ENCODE measurements at places on chromosomes 1 and 21.

DNA sequence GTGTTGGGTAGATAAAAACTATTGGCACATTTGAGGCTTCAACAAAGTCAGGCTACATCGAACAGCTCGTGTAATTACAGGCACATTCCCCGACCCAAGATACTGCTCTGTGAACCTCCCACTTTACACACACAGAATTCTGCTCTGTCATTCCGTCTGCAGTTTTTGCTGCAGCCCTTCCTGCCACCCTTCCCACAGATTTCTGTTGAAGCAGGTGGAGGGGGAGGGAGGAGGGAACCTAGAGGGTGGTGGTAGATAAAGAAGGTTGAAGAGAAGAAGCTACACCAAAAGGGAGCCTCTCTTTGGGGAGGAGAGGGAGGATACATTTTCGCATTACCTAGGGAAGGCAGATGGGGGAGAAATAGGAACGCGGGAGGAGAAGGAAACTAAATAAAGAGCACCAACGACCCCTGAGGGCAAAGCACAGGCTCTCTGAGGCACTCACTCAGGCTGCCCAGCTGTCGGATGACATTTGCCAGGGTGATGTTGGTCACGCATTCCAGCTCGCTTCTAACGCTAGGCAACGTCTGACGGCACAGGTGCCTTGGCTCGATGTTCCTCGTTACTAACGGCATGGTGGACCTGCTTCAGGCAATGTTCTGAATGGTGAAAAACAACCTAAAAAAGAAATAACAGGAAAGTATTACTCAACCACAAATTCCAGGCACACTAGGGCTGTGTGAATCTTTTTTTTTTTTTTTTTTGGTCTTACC lies 36.0 kb downstream of the GPR3 start:
- DNase-seq, result peak; percentile 80

GRCh38 chr1:62962901-62963776 lies 179.2 kb downstream of the ATG4C start:
- DNase-seq, result peak; percentile 34

- DNase-seq, result no peak
These were observed 9.5 kb downstream of the RUNX3 start for GRCh38 chr1:24920533-24920925.

DNA sequence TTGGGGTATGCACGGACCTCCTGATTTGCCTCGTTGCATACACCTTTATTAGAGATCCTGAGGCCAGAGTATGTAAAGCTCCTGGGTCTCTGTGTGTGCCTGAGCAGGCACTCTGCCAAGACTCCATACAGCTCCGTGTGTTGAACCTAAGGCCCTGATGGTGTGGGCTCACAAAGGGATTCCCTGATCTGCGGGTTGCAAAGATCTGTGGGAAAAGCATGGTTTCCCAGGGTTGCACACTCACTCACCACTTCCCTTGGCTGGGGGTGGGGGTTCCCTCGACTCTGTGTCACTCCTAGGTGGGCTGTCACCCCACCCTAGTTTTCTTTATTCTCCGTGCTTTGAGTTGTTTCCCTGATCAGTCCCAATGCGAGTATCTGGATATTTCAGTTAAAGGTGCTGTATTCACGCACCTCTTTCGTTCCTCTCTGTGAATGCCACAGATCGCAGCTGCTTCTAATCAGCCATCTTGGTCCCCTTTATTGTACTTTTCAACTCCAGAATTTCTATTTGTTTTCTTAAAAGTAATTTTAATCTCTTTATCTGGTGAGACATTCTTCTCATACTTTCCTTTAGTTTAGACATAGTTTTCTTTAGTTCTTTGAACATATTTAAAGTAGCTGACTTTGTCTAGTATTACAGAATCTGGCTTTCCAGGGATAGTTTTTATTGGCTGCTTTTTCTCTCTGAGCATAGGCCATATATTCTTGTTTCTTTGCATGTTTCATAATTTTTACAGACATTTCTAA lies 39.0 kb upstream of the F3 start:
- DNase-seq, result no peak

DNA sequence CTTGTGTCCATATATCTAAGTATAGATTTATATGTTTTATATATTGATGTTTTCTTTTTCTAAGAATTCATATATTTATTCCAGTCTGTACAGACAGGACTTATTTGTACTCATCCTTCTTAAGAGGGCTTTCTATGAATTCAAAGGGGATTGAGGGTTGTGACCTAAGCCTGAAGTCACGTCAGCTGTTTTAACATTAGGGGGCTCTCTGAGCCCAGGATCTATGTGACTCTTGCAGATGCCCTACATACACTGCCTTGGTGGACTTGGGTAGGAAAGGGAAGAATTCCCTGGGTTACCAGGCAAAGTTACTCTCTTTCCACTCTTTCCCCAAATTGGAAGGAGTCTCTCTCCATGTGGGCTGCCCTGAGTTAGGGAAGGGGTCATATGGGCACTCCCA lies 283.8 kb upstream of the DAB1 start:
- DNase-seq, result no peak

DNA sequence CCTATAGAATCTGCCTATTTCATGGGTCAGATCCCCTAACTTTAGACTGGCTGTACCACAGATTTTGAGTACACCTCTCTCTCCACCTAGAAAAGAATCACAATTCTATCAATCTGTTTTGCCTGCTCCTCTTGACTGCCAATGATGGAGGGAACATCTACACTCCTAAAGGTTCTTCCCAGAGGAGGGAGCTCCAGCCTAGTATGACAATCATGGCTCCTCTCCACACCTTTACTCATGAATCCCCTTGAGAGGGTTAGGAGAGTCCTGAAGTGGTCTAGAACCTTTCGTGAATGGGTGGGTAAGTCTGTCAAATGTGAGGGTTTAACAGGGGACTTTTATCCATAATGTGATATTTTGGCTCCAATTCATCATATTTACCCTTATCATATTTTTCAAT lies 48.0 kb downstream of the DNAI4 start:
- no peak for DNase-seq

DNA sequence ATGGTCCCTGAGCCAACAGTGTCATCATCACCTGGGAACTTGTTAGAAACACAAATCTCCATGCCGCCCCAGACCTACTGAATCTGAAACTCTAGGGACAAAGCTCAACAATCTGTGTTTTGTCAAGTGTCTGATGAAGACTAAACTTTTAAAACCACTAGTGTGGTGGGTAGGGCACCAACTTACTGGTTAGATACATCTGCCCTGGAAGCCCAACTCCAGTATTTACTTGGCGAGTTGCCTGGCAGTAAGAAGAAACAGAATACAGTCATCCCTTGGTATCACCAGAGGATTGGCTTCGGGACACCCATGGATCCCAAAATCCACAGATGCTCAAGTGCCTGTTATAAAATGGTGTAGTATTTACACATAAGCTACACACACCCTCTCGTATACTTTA lies 367.9 kb upstream of the DUSP10 start:
- DNase-seq, result no peak

GRCh38 chr1:243568793-243569192 lies 281.2 kb downstream of the AKT3 start:
- DNase-seq, result no peak

- no peak for DNase-seq
These were observed 601.5 kb upstream of the ZP4 start for GRCh38 chr1:238492271-238492670.

DNA sequence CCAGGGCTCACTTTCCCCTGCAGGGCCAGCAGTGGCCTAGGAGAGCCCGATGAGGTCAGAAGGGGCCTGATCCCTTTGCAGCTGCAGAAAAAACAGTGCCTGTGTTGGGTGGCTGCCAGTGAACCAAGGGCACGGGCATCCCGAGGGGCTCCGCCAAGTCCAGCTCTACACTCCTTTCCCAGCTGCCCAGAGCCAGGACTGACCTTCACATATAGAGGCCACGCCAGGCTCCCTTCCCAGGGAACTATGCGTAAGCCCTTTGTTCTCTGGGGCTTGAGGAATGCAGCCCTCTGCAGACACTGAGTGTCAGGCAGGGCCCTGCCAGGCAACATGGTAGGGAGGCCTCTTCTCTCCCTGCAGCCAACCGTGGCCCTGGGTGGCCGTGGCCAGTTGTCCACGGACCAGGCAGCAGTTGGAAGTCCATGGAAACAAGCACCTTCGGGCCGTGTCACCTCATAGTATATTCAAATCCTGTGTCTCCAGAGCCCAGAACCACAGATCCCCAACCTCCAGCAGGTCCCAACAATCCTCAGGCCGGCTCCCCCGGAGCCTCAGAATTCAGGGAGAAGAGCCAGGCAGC lies 194.0 kb downstream of the NPHP4 start:
- DNase-seq, result no peak

DNA sequence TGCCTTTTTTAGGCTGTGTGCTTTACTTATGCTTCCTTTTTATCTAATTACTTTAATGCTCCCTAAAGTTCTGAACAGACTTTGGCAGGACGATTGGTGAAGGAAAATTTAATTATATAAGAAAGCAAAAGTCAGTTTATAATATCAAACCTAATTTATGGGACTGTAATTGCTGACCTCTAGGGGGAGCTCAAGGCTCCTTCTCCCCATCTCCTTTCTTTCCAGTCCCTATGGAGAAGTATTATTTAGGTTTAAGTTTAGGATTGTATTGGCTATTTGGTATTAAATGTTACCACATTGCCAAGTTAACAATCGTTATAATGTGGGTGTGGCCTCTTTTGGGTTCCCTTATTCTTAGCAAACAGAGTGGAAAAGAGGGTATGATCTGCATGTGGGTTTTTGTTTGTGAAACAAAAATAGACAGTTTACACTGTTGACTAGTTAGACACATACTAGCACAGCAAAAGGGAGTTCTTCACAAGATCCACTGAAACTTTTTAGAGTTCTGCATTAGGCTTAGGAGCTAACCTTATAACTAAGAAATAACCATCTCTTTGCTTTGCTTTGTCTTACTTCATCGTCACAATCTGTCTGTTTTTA lies 48.2 kb upstream of the TNFSF4 start:
- DNase-seq, result peak; percentile 35

DNA sequence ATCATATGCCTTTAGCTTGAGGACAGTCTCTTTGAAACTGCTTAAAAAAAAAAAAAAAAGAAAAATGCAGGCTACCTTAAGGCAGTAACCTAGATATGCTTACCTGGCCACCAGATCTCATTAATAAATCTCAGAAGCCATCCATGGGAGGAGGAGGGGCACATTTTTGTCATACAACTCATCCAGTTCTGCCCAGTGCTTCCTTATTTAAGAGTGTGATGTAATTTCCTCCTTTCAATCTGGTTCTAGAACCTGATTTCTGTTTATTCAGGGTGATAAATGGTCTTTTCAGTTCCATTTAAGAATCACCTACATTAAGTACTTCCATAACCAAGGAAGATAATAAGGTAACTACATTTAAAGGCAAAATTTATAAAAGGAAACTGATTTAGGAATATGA lies 6.1 kb downstream of the ERRFI1 start:
- peak; percentile 18 for DNase-seq

- no peak for DNase-seq
These were observed 39.7 kb upstream of the TIAM1 start for GRCh38 chr21:31383770-31384169.

GRCh38 chr1:47558601-47559593 lies 121.1 kb downstream of the FOXD2 start:
- no peak for DNase-seq

DNA sequence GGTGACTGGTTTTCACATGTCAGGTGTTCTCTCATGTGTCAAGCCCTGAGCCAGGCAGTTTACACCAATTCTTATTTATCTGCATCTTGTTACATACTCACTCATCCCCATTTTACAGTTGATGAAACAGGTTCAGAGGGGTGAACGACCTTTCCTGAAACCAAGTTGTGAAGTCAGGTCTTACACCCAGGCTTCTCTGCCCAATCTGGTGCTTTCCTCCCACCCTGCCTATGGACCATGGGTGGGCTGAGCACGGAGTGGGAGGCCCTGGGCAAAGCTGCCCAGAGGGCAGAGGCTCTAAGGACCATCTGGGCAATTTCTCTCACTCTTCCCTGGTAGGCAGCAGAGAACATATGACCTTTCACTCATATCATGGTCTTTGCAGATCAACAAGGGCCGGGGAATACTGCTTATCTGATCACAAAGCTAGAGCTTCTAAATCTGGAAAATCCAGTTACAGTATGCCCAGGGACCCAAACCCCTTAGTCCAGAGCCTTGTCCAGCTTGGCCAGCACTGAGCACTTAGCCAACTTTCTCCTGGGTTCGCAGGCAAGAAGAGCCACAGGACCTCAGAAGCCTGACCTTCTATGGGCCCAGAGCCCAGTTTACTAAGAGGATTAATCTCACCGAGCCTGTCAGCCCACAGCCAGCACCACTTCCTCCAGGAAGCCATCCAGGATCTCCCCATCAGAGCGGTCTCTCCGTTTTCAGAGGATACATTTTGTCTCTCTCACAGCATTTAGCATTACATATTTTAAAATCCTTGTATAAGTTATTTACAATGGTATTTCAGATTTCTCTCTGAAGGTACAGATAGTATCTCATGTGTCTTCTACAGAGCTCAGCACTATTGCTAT lies 16.0 kb upstream of the TTC39A start:
- no peak for DNase-seq

- DNase-seq, result peak; percentile 82
These were observed 52.3 kb downstream of the BCAR3 start for GRCh38 chr1:93629101-93630059.

- peak; percentile 12 for DNase-seq
These were observed 5.1 kb downstream of the LMO4 start for GRCh38 chr1:87333692-87334347.

DNA sequence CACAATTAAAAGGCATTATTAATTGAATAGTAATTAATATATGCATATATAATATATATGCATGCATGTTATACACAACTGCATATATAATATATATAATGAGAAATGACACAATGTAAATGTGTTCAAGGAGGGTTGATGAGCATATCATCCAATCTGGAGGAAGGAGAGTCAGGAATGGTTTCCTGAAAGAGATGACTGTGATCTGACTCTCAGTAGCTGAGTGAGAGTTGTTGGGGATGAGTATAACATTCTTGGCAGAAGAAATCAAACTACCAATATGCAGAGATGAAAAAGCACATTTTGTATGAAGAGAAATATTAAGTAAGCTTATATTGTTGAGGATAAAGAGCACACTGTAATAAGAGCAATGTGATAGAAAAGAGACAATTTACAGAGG lies 37.3 kb downstream of the F13B start:
- DNase-seq, result no peak

DNA sequence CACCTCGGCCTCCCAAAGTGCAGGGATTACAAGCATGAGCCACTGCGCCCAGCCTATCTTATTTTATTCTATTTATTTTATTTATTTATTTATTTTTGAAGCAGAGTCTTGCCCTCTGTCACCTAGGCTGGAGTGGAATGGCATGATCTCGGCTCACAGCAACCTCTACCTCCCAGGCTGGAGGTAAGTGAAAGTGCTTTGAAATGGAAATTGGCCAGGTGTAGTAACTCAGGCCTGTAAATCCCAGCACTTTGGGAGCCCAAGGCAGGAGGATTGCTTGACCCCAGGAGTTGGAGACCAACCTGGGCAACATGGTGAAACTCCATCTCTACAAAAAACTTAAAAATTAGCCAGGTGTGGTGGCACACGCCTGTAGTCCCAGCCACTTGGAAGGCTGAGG lies 5.1 kb upstream of the DSTYK start:
- DNase-seq, result no peak

- DNase-seq, result no peak
These were observed 7.0 kb downstream of the PLPPR4 start for GRCh38 chr1:99271249-99271648.

GRCh38 chr1:187641015-187641414 lies 812.3 kb downstream of the PLA2G4A start:
- DNase-seq, result no peak

Data from common myeloid progenitor, CD34-positive (primary cell).